ENCODE measurements at places on chromosomes 12 and 14.

GRCh38 chr12:117105902-117106301 is 6.7 kb upstream of the TESC start:
- DNase-seq, result no peak

GRCh38 chr12:57736741-57737466 is 1.6 kb downstream of the AGAP2 start:
- DNase-seq, result no peak

GRCh38 chr12:15688202-15688736 is 100.9 kb downstream of the EPS8 start:
- no peak for DNase-seq

DNA sequence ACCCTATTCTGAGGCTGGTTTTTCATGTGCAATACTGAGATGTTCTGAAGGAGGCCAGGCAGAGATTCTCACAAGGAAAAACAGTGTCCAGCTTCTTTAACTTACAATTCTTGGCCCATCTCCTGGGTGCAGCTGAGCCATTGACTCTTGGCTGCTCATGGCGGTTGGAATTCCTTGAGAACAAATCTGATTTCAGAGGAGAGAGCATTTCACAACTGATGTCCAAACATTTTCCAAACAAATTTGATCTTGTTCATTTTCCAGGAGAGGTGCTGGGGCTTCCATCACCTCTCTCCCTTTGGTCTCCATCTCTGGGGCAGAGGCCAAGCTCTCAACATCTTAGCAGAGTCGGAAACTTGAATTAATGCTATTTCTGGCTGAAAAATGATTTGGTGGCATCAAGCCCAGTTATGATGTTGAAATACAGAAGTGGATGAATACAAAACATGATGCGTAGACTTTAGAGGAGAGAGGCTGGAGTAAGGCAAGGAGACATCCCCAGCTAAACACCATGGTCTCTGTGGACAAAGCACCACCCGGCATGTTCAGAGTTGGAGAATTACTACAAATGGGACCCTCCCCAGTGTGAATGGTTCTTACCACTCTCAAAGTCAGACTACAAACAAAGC is 593.0 kb downstream of the VRK1 start:
- no peak for DNase-seq

DNA sequence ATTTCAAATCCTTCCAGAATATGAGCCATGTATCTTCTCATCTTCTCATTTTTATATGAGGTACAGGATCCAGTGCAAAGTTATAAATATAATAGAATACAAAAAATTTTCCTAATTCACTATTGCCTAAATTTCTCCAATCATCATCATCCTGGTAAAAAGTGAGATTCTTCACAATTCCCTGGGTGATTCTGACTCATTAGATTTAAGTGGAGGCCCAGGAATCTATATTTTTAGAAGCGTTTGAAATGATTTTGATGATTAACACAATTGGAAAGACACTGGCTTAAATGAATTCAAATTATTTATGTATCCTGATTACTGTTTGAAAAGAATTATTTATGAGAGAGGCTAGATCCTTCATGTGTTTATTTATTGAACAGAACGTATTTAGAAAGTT is 380.3 kb upstream of the PDE3A start:
- no peak for DNase-seq

GRCh38 chr12:132669166-132669879 is 17.8 kb downstream of the POLE start:
- no peak for DNase-seq

GRCh38 chr12:111840807-111841206 is 1.2 kb upstream of the MAPKAPK5 start:
- DNase-seq, result no peak

DNA sequence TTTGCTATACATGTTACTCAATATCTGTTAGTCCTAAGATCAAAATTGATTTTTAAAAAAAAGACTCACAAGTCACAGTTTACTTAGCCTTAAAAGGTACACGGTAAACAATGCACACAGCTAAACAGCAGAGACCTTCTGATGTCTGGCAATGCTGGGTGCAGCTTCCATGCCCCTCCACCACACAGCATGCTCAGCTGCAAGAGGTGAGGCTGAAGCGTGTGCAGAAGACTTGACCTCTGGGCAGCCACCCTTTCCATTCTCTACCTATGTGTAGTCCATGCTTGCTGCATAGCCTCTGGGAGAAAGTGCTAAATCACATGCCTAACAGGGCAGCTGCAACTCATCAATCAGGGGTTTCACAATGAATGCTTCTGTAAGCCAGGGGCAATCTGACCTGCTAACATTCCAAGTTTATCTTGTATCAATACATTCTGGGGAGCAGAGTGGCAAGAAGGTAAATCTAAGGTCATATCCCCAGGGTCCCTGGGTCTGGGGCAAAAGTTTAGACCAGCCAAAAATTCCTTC is 44.5 kb upstream of the AMN1 start:
- DNase-seq, result no peak

DNA sequence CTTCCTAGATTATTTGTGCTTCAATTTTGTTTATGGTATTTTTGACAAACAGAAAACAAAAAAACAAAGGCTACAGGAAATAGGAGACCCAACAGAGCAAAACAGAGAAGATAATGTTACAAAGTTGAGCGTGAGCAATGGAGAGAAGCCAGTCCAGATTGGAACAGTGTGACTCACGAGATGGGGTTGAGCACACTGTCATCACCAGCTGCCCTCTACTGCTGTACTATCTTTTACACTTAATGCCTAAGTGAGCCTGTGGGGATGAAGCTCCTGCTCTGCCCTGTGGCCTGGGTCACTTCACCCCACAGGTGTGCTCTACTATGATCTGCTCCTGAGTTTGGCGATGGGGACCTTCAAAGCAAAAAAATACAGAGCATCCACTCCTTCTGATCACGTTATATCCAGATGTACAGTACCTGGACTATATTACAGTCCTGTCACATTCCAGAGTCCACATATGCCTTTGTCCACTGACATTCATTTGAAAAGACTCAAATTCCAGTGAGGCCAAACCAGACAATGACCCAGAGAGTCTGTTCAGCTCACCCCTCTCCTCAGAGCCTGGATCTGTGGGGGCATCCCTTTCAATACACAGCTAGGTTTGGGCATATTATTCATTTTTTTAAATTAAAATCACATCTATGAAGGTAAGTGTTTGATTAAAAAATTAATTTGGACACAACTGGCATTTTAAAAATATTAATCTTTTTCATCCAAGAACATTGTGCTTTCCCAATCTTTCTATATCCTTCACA is 4.4 kb downstream of the IPO8 start:
- no peak for DNase-seq

GRCh38 chr12:122089077-122089476 is 10.5 kb downstream of the MLXIP start:
- no peak for DNase-seq

DNA sequence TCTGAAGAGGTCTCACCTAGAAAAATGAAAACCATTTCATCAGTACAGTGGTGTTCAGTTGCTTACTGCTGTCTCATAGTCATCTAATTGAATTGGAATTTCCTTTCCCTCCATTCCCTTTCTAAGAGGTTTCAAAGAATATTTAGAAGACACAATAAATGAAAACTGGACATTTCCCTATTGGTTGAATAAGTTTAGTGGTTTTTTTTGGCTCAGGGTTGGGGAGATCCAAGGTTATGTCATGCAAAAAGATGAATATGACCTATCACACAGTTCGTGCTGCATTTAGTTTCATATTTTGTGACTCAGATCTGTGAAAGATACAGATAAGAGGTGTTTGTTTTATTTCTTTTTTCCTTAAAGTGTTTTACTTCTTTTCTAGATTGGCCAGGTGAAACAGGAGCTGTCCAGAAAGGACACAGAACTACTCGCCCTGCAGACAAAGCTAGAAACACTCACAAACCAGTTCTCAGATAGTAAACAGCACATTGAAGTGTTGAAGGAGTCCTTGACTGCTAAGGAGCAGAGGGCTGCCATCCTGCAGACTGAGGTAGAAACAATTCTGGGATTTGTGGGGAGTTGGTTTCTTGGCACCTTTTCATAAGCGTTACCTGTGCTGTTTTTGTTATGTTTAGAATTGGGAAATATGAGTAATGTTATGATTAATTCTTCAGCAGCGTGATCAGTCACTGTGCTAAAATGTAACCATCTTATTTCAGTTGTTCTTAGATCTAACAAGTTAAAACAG is 124.6 kb downstream of the ERC1 start:
- DNase-seq, result no peak

DNA sequence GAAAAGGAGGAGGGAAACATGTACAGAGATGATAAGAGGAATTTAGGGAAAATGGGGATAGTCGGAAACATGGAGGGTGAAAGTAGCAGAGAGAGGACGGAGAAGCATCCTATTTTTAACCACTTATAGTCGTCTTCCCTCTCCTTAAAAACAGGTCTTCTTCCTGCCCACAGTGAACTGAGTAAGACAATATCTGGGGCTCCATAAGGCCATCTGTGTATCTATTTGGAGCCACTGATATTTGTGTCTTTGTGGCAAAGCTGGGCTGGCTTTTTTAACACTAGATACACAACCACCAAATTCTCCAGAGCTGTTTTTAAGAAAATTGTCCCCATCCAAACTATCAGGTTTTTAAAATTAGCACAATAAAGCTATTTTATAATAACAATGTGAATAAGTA is 109.5 kb upstream of the RAP1B start:
- DNase-seq, result no peak

DNA sequence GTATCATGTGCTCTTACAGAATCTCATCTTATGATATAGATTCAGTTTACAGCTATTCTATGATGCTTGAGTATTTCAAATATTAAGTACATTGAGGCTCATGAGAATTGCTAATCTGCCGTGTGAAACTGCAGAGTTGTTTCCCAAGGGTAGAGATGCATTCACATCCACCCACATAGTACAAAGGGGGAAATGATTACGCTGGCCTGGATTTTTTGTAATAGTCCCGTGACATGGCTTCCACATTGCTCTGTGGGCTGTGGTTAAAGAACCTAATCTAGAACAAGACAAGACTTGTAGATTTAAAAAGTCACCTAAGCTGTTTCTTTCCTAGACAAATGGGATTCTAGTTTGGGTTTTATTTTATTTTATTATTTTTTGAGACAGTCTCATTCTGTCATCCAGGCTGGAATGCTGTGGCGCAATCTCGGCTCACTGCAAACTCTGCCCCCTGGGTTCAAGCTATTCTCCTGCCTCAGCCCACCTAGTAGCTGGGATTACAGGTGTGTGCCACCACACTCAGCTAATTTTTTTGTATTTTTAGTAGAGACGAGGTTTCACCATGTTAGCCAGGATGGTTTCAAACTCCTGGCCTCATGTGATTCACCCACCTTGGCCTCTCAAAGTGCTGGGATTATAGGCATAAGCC is 13.0 kb upstream of the RIOX1 start:
- DNase-seq, result no peak

DNA sequence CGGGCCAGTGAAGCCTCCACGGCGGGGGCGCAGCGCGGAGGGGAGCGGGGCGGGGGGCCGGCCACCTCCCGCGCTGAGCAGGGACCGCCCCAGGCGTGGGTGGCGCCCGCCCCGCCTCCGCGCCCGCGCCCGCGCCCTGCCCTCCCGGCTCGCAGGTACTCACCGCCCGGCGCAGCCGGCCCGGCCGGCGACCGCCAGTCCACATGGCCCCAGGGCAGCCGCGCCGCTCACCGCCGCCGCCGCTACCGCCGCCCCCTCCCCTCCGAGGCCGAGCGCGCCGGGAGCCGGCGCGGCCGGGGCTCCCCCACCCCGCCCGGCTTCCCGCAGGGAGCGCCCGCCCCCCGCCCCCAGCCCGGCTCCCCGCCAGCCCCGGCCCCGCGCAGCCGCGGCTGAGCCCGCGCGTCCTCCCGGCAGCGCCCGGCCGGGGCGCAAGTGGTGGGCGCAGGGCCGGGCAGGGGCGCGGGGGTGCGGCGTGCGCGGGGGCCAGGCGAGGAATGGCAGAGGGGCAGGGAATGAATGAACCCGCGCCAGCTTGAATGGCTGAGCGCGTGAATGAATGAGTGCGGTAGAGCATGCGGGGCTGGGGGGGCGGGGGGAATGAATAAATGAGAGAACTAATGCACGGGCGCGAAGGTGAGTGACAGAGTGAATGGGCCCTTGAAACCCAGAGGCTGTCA is at the start of gene BEGAIN:
TSS of gene BEGAIN (minus strand) at position 332 of the 677 bp plus-strand sequence. CDS start at position 205, 127 bp downstream.
- DNase-seq, result no peak

DNA sequence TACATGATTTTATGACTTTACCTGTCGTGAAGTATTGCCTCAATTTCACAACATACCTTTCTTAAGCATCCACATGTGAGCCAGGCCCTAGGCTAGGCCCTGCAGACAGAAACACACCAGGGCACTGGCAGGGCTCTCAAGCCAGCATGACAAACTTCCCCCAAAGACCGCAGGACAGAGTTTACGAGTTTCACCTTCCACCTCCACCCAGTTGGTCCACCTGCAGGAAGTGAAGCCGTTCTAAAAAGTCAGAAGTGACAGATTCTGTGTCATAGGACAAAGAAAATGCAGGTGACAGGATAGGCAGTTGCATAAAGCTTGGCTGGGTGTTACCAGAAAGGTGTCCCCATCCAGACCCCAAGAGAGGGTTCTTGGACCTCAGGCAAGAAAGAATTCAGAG is 382.3 kb downstream of the PCNX1 start:
- DNase-seq, result no peak

DNA sequence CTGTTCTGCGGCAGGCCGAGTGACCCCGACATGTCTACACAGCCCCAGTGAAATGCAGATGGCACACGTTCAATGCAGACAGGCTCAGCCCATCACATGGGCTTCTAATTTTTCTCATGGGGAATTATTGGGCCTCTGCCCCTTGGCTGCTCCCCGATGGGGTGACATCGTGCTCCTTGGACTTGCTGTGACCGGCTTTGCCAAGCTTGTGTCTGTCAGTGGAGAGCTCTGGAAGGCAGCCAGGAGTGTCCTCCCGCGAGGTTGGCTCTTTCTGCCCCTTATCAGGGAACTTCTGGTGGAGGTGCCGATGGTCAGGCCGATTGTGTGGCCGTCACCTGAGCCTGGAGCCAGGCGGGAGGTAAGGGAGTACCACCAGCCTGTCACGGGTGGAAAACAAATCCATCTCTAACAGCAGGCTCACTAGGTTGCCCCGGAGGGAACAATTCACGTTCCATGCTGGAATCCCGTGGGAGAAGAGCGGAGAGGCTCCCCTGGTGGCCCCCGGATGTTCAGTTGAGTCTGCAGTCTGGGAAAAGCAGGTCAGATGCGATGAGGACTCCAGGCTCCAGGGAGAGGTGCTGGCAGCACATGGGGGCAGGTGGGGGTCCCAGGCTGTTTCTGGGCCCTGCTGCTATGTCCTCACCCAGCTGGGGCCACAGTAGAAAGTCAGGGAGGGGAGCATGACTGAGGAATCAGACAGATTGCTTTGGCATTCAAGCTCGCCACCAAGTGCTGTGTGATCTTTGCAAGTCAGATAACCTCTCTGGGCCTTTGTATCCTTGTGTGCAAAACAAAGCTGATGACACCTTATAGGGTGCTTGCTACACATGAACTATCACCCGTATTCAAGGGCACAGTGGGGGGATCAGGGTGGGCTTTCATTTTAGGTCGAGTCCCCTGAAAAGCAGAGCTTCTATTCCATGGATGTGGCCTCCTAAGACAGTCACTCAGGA is 43.2 kb upstream of the EML1 start:
- no peak for DNase-seq

- no peak for DNase-seq
Observed at GRCh38 chr12:110639336-110640141, 25.6 kb downstream of the TCTN1 start.

- DNase-seq, result peak; percentile 81
Observed at GRCh38 chr14:49867831-49868719, 15.5 kb upstream of the NEMF start.
